GM12878 (cell line): ENCODE measurements at places on chromosomes 2 and 18. TPM values are rescaled to one million over a fixed set of nuclear protein-coding genes. Genes with fewer than 3 reads are reported as not detected.

Gene STARD6
- 0.33 TPM in 1 of 2 replicates, not detected in the other for total RNA-seq

Gene SOCS6
- 6.1 and 6.5 TPM in 2 replicates for total RNA-seq

Gene SCG2
- total RNA-seq = not detected in 2 replicates

Gene DOCK10
- total RNA-seq = 81.5 and 90.8 TPM in 2 replicates

Gene ZNF396
- 0.45 and 0.46 TPM in 2 replicates for total RNA-seq

Gene L3MBTL4
- total RNA-seq = 8.7 and 9.7 TPM in 2 replicates

Gene CFAP221
- total RNA-seq = not detected in 2 replicates

Gene KCNS3
- not detected in 2 replicates for total RNA-seq

Gene C2orf15
- 1.1 and 1.5 TPM in 2 replicates for total RNA-seq

Gene ACVR1
- 0.13 and 0.16 TPM in 2 replicates for total RNA-seq

Gene MAP3K19
- not detected in 2 replicates for total RNA-seq

Gene GPBAR1
- 0.13 and 0.36 TPM in 2 replicates for total RNA-seq

Gene PJVK
- 2.9 and 3.1 TPM in 2 replicates for total RNA-seq

Gene CPO
- not detected in 2 replicates for total RNA-seq

Gene MC2R
- 0.15 TPM in 1 of 2 replicates, not detected in the other for total RNA-seq

Gene DSG1
- total RNA-seq = 2.8 and 3.9 TPM in 2 replicates

Gene MERTK
- total RNA-seq = 0.37 and 1.0 TPM in 2 replicates

Gene HOXD1
- total RNA-seq = not detected in 2 replicates

Gene CCL20
- total RNA-seq = 5.5 and 6.6 TPM in 2 replicates

Gene RAB6D
- total RNA-seq = not detected in 2 replicates

Gene PTH2R
- total RNA-seq = not detected in 2 replicates

Gene ZCCHC2
- total RNA-seq = 12.0 and 14.4 TPM in 2 replicates
